Stimulated activated CD4-positive, alpha-beta T cell treated with anti-CD3 and anti-CD28 coated beads, Interleukin-2, amount 100 ng/mL, for 4 hours (primary cell): ENCODE measurements at places on chromosomes 12 and 14.

DNA sequence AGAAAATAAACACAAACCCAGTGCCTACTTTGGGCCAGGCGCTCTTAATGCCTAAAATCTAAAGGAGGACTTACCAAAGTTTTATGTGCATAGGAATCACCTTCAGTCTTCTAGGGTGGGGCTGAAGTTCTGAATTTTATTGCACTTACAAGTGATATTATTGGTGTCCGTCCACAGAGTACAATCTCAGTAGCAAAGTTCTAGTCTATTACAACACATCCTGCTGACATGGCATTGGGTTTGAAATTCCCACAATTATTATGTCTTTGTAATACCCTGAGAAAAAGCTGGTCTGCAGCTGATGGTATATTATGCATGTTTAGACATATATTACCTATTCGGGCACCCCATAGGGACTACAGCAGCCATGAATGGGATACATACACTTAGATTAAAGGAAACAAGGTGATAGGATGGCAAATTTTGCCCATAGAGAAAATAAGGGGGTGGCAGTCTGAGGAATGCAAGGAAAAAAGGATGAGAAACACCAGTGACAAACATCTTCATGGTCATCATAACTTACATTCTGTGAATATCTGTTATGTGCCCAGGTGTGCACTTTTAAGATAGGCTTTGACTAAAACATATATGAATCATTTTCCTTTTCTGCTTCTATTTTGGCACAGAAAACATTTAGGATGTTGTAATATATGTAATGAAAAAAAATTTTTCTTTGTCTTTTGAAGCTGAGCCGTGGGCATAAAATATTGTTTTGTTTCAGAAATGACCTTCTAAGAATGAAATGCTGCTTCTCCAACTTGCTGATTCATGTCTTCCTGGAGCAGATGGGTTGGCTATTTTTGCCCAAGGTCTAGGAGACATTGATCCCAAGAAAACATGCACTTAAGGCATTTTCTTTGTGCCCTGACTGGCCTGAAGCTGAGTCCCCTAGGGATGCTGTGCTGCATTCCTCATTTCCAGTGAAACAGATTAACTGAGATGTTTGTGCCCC, 27.2 kb upstream of the ALG10 start:
- no peak for DNase-seq

GRCh38 chr12:47023311-47023710, 56.1 kb upstream of the PCED1B start:
- DNase-seq: no peak

DNA sequence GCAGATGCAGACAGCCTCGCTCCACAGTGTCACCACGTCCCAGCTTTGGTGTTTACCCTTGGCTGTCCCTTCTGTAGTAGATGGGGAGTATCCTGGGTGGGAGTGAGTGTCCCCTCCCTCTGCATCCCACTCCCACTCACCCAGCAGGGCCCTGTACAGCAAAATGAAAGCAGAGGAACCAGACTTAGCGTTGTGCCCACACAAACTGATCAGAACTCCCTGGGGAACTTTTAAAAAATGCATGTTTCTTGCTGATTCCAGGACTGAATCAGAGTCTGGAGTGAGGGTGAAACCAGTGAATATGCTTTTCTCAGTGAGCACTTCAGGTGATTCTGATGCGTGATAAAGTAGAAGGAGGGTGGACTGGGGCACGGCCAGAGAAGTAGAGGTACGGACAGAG, 2.9 kb downstream of the ACVRL1 start:
- DNase-seq: no peak

GRCh38 chr12:29403991-29404390, 23.0 kb upstream of the ERGIC2 start:
- DNase-seq: no peak

DNA sequence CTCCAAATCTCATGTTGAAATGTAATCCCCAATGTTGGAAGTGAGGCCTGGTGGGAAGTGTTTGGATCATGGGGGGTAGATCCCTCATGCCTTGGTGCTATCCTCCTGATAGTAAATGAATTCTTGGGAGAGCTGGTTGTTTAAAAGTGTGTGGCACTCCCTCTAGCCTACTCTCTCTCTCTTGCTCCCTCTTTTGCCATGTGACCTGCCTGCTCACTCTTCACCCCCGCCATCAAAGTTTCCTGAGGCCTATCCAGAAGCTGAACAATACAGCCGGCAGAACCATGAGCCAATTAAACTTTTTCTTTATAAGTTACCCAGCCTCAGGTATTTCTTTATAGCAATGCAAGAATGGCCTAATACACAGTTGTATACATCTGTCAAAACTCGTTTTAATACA, 62.5 kb downstream of the BCL2L14 start:
- no peak for DNase-seq

DNA sequence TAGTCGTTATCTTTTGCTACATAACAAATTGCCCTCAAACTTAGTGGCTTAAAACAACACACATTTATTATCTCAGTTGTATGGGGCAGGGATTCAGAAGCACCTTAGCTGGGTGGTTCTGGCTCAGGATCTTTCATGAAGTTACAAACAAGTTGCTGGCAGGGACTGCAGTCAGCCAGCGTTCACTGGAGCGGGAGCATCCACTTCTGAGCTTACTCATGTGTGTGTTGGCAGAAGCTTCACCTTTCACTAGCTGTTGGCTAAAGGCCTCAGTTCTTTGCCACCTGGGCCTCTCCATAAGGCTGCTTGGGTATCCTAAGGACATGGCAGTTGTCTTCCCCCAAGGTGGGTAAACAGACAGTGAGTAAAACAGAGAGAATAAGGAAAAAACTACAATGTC, 365.7 kb downstream of the RPS29 start:
- no peak for DNase-seq

- no peak for DNase-seq
These were observed 8.0 kb upstream of the SERPINA12 start for GRCh38 chr14:94517248-94517640.

- DNase-seq: no peak
These were observed 299.8 kb downstream of the KCNH5 start for GRCh38 chr14:62745496-62745895.

GRCh38 chr14:34303811-34304210, 158.2 kb downstream of the SPTSSA start:
- DNase-seq: no peak
